Endothelial cell (in vitro differentiated cells): ENCODE measurements at places on chromosomes 1 and 21. TPM values are rescaled to one million over a fixed set of nuclear protein-coding genes. Genes with fewer than 3 reads are reported as not detected.

DNA sequence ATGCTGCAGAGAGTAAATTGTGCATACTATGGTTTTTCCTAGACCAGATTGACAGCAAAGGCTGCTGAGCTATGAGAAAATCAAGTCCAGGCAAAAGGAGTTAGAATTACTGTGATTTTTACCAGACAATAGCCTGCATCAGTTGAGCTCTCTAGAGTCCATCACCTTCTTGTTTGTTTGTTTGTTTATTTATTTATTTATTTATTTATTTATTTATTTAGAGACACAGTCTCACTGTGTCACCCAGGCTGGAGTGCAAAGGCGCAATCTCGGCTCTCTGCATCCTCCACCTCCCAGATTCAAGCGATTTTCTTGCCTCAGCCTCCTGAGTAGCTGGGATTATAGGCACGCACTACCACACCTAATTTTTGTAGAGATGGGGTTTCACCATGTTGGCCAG, 24.2 kb upstream of the ABCB10 start:
- no peak for DNase-seq

The PGLYRP3 gene
- 1.1 TPM for total RNA-seq

DNA sequence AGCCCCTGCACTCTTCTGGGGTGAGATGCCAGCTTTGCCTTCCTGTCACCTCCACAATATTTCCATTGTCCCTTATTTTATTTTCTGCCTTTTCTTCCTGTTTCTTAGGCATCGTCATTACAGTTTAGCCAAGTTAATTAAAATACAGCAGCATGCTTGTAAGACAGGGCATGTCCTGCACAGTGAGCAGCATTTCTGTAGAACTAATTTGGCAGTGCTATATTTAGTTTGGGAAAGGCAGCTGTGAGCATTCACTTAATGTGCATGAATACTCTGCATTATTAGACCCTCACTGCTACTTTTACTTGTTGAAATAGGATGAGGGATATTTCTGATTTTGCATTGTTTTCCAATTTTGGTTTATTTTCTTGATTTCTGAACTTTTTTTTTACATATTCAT, 133.3 kb downstream of the KCNK2 start:
- no peak for DNase-seq

DNA sequence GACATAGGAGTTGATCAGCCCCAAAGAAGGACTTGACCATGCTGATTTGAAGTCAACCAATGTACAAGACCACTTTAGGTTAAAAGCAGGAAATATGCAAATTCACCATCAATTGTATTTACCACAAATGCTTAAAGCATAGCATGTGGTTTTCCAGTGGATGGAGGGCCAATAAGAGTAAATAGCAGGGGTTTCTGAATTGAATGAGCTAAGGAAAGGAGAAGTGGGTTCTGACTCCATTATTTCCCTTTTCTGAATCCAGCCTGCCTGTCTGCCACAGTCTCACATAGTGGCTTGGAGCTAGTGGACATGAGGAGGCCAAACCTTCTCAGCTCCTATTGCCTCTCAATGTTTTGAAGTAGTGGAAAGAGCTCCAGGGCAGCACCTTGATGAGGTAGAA, 7.2 kb upstream of the TNFSF18 start:
- no peak for DNase-seq

- no peak for DNase-seq
Measured at GRCh38 chr1:182183606-182184005, 122.1 kb upstream of the ZNF648 start.

The BNIPL gene
- total RNA-seq, result 1.5 TPM

DNA sequence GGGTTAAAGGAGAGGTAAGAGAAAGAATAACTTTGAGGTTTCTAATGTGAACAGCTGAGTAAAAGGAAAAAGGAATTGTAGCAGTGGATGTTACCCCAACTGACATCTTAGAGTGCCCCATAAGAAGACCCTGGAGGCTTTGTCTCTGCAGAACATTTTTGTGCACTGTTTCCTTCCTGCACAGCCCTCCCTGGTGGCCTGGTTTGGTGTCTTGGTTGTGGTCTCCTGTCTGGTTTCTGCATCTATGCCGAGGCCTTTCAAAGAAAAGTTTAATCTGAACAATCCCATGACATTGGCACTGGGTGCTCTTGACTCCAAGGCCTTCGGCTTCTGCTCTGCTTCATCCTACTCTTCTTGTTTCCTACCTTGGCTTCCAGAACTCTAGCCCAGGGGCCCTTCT, 57.8 kb downstream of the RHOU start:
- no peak for DNase-seq

GRCh38 chr1:118744420-118744819, 243.7 kb downstream of the TBX15 start:
- DNase-seq, result no peak

DNA sequence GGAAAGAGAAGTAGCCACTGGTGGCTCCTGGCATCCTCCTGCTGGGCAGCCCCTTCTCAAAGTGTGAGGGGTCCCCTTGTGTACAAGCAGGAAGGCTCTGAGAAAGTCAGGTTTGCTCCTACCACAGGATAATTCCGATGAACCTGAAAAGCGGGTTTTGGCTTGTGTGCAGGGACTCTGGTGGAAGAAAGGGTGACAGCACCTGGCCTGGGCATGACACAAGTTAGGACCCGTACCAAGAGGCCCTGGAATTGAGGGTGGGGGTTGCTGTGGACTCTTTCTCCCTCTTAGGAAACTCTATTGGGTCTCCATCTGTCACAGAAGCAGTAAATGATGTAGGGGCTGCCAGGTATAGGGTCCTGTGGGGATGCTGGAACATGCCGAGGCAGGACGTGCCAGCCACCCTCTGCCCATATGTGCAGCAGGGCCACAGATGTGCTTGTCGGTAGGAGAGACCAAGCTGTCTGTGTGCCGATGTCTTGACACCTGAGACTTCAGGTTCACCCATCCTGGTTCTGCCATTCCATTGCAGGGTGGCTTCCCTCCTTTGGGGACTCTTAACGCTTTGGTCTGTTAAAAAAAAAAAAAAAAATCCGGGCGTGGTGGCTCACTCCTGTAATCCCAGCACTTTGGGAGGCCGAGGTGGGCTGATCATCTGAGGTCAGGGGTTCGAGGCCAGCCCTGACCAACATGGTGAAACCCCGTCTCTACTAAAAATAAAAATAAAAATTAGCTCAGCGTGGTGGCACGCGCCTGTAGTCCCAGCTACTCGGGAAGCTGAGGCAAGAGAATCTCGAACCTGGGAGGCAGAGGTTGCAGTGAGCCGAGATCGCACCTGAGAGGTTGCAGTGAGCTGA, 9.8 kb downstream of the C1orf35 start:
- no peak for DNase-seq

The CD55 gene
- total RNA-seq, result 16.0 TPM

DNA sequence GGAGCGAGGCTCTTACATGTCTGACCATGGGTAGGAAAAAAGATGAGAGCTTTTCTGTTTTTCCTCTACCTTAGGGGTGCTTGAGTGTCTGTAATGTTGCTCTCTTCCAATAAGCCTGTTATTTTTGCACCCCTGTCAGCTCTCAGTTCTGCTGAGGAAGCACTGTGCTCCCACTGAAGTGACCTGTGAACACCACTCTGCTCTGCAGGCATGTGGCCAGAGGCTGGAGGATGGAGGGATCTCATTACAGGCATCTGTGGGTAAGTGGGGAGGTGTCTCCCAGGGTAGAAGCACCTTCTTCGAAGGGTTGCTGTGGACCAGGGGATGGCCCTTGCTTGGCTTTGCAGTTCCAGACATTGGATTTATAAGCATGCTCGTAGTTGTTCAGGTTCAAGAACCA, 56.8 kb upstream of the RBM15 start:
- DNase-seq, result no peak
